Hematopoietic multipotent progenitor cell treated with erythropoietin and hydrocortisone succinate and interleukin-3 and kit ligand, for 4 days (in vitro differentiated cells): ENCODE measurements at places on chromosomes 3 and 15.

GRCh38 chr3:144455841-144456440, 484.3 kb downstream of the DIPK2A start:
- no peak for DNase-seq

GRCh38 chr3:162443376-162443775, 946.8 kb downstream of the OTOL1 start:
- DNase-seq, result no peak

DNA sequence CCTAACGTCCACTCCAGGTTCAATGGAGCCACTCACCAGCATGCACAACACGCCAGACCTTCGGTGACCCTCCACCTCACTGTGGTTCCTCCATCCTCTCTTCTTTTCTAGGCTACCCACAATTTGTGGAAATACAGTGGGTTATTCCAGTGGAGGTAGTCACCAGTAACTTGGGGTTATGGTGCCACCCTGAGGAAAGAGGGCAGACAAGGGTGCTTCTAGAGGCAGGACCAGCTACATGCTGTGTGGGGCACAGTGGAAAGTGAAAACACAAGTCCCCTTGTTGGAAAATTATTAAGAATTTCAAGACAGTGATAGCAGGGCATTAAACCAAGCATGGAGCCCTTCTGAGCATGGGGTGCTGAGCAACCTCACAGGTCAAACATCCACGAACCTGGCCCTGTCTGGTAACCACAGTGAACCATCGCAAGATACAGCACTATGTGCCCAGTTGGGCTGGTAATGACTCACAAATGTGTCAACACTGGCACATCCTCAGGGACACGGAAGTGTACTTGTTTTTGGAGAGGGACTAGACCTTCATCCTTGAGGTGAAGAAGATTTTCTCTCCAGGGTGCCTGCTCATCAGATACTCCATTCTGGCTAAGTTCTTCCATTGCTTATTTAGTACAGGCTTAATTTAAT, 166.7 kb downstream of the STT3B start:
- peak; percentile 29 for DNase-seq

- DNase-seq, result no peak
These were observed 26.9 kb downstream of the TRIM69 start for GRCh38 chr15:44763187-44763586.

DNA sequence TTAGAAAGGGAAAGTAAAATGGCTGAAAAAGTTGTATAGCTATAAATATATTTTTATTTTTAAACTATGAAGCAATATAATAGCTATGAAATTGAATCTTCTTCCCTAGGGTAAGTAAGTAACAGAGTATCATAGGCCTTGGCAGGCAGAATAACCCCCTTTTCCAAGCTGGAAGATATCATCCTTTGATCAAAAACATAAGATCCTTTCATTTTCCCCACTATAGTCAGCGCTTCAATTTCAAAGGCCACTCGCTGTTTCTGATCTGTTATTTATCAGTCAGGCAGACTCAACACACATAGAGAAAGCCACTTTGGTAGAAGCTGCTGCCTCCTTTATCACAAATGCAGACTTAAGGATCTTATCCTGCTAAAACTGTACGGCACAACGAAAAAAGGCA, 74.0 kb upstream of the UBE2E2 start:
- DNase-seq, result no peak

GRCh38 chr15:80012060-80012726, 41.2 kb upstream of the BCL2A1 start:
- DNase-seq, result no peak

GRCh38 chr15:78838489-78838888, 27.2 kb upstream of the ADAMTS7 start:
- DNase-seq, result no peak

- DNase-seq, result no peak
These were observed 2.0 kb downstream of the ARPP21 start for GRCh38 chr3:35641331-35641730.

DNA sequence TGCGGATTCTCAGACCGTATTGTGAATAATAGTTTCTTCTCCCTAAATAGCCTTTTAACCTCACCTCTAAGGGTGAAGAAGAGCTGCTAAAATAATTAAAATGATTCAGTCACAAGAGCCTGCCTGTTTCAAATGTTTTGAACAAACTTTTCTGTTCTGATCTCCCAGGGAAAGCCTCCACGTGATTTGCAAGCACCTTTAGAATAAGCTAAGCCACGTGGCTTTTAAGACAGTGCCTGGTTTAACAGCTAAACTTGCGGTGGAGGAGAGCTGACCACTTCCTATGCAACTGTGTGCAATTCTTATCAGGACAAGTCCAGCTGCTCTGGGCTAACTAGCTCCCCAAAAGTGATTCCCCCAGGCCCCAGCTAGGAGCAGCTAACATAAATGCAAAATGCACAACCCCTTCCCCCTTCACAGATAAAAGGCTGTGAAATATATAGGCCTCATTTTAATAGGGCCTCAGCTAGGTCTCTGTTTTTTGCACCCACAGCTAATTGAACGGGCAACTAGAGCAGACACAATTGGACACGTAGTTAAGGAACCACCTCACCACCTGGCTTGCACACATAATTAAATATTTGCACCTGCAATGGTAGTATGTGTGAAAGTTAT, 401.2 kb upstream of the NR2F2 start:
- DNase-seq, result peak; percentile 99

- peak; percentile 52 for DNase-seq
These were observed 586 bp downstream of the LRRK1 start for GRCh38 chr15:100919481-100920405.

DNA sequence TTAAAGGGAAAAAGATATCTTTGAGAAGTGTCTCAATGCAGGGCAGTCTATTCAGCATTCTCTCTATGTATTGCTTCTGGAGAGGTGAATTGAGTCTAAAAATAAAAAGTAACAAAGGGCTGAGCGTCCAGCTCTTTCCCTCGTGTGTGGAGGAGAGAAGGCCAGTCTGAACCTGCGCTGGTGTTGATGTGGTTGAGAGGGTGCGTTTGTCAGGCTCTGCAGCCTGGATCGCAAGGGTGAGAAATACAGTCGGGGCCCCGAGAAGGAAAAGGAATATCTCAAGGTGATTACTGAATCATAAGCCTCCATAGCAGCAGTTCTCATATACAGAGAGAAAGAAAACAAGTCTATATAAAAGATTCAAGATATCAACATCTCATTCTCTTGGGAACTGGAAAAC, 494.1 kb upstream of the MDFIC2 start:
- DNase-seq, result no peak

DNA sequence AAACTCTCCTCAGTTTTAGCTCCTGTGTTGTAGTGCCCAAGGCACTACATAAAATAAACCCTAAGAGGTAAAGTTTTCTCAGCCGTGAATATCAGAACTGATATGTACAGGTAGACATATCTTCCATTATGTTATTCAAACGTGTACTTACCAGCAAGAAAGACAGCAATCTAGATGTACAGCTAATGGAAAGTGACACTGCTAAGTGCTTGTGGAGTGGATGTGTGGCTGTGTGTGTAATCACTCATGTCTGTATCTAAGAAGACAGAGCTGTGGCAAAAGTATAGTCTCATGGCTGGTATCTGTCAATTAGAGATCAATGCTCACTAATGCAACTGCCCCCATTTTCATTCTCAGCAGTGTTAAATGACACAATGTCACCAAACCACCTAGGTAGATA, 101.3 kb downstream of the FMN1 start:
- no peak for DNase-seq

GRCh38 chr15:79436037-79436780, 4.1 kb downstream of the MINAR1 start:
- no peak for DNase-seq

DNA sequence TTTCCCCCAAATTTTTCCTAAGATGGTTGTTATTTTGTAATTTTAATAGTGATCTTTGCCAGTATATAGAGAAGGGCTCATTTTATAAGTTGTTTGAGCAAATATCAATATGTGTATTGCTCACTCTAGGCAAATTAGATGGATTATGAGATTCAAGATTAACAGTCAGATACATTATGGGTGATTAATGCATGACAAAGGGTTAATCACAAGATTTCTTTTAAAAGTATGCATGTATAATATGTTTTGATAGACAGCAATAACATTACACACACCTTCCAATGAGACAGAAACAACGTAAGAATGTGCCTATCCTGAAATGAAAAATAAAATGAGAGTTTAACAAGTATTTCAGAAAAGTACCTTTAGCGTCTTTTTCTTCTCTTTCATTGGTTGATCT, 547.6 kb upstream of the AGTR1 start:
- no peak for DNase-seq

DNA sequence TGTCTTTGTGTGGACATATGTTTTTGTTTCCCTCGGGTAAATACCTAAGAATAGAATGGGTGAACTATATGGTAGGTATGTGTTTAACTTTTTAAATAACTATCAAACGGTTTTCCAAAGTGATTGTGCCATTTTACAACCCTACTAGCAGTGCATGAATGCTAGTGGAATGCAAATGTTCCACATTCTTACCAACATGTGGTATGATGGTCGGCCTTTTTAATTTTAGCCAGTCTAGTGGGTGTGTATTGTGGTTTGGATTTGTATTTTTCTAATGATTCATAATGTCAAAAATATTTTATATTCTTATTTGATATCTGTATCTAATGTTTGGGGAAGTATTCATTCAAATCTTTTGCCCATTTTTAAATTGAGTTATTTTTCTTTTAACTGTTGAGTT, 68.2 kb upstream of the SMAD3 start:
- no peak for DNase-seq

GRCh38 chr3:42683875-42684598, 1.3 kb upstream of the KLHL40 start:
- DNase-seq, result peak; percentile 36
